ENCODE measurements at places on chromosomes 3 and 15.

DNA sequence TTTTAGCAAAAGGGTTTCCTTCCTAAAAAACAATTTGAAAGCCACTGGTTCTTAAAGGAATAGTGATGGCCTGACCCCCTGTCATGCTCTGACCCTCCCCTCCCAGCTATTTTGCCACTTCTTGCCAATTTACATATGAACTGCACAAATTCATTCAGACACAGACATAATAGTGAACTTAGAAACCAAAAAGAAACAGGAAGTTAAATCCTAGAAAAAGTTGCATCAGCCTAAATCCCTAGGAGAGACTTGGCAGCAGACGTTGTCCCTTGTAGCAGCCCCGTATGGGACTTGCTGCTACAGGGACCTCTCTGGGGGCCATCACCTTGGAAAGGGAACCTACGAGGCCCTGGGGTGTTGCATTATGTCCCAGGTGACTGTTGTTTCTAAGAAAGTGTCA is 14.3 kb upstream of the PDE8A start:
- no peak for DNase-seq

DNA sequence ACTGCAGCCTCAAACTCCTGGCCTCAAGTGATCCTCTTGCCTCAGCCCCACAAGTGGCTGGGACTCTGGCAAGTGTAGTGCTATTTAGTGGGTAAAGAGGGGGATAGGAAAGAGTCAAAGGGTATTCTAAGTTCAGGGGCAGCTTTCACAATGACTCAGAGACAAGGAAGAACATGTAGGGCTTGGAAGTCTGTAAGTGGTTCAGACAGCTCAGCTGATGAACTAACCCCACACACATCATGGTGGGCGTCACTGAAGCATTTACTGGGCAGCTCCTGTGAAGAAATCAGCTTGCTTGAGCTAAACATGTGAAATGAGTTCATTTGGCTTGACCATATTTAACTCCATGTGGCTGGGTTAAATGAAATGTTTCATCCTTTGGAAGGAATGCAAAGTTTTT is 34.6 kb upstream of the THSD4 start:
- DNase-seq: no peak

DNA sequence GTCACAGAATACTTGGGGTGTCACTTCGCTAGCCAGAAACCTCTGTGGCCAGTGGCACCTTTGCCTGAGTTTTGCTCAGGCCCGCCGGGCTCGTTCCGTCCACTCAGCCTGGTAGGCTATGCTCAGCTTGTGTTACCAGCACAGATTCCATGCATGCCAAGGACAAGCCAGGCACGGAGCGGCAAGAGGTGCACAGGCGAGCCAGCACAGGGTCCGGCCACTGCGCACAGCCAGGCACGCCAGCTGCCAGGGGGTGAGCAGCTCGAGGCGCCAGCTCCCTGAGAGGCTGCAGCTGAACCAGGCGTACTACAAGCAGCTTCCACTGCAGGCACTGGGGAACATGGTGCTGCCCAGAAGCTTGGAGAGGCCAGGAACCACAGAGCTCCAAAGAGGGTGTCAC is 14.7 kb downstream of the PCYT1A start:
- DNase-seq: no peak

- no peak for DNase-seq
Measured at GRCh38 chr3:35871009-35871408, 231.7 kb downstream of the ARPP21 start.

DNA sequence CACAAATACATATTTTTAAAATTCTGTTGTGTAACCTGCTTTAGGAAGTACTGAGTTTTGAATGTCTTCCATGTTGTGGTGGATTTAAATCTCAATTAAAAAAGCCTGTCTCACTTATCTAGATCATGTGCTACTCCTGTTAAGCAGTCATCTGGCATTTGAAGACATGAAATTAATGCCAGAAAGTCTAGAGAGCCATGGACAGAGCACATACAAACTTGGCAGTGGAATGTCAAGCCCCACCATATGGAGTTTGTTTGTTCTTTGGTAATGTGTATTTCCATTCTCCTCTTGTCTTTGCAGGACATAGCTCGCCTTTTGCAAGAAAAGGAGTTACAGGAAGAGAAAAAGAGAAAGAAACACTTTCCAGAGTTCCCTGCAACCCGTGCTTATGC is 39.3 kb upstream of the UTS2B start:
- DNase-seq: no peak

DNA sequence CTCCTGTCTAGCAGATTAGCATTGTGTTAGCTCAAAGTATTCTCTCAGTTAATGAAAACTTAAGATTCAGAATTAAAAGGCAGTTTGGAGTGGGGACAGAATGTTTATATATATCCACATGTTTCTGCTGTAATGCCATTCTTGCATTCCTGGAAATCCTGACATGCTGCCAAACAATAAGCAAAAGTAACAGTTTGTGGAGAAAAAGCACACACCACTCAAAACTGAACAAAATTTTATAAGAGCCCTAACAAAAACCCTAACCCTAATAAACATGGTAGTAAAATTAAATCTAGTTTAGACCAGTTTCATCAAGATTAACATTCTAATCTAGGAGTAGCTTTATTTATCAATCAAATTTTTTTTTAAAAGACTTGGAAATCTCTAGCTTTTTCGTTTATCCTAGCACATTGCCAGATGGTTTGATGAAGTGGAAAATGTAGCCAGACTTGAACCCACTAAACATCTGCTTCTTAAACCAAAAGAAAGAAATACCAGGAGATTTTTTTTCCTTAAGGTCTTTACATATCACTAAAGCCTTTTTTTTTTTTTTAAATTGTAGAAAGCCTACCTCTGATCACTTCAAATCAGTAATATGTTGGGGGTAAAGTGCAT is 3.7 kb downstream of the TCAIM start:
- no peak for DNase-seq

GRCh38 chr3:33385423-33385822 is 54.8 kb downstream of the UBP1 start:
- DNase-seq: no peak

DNA sequence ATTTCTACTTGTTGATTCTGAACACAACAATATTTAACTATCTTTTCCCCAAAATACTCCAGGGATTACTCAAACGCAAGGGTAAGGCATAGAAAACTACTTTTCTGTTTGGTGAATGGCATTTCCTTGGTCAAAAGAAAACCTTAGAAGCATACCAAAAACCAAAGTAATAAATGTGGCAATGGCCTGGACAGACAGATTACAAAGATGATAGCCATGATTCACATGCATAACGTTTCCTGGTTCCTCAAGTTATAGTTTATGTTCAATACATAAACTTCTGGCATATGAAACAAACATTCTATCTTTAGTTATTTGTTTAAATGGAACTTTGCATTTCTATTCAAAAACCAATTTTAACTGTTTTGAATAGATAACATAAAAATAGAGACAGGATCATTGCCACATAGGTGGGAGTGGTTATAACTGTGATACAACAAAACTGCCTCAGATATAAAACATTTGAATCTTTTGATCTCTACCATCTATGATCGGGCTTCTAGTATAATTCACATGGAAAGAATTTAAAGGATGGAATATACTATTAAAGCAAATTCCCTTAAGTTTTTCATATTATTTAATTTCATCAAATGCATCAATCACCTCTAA is 32.1 kb downstream of the FOXP1 start:
- no peak for DNase-seq

GRCh38 chr15:66951531-66952320 is 113.7 kb upstream of the SMAD3 start:
- no peak for DNase-seq

DNA sequence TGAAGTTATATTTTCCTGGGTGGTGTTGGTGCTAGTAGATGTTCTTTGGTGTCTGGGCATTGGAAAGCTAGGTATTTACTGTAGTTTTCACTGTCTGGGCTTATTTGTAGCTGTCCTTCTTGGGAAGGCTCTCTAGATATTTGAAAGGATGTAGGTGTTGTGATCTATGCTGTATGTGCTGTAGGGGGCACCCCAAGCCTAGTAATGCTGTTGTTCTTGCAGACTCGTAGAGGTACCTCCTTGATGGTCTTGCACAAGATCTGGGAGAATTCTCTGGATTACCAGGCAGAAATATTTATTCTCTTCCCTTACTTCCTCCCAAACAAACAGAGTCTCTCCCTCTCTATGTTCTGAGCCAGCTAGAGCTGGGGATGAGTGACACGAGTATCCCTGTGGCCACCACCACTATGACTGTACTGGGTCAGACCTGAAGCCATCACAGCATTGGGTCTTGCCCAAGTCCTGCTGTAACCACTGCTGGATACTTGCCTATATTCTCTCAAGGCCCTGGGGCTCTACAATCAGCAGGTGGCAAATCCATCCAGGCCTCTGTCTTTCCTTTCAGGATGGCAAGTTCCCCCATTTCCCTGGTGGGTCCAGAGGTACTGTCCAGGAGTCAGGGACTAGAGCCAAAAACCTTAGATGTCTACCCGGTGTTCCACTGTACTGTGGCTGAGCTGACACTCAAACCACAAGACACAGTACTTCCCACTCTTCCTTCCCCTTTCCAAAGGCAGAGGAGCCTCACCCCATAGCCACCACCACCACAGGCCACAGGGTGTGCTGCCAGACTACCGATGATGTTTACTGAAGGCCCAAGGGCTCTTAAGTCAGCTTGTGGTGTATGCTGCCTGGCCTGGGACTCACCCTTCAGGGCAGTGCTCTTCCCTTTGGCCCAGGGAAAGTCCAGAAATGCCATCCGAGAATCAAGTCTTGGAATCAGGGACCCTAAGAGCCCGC is 195.2 kb upstream of the DPPA4 start:
- DNase-seq: no peak

- no peak for DNase-seq
Measured at GRCh38 chr15:59687836-59688235, 1.3 kb downstream of the BNIP2 start.

- no peak for DNase-seq
Measured at GRCh38 chr3:81868597-81868996, 107.2 kb upstream of the GBE1 start.

- no peak for DNase-seq
Measured at GRCh38 chr3:71251156-71251775, 332.3 kb downstream of the FOXP1 start.

GRCh38 chr3:192858849-192859585 is 58.6 kb downstream of the MB21D2 start:
- no peak for DNase-seq

- no peak for DNase-seq
Measured at GRCh38 chr15:64501396-64501715, 41.0 kb downstream of the ZNF609 start.

DNA sequence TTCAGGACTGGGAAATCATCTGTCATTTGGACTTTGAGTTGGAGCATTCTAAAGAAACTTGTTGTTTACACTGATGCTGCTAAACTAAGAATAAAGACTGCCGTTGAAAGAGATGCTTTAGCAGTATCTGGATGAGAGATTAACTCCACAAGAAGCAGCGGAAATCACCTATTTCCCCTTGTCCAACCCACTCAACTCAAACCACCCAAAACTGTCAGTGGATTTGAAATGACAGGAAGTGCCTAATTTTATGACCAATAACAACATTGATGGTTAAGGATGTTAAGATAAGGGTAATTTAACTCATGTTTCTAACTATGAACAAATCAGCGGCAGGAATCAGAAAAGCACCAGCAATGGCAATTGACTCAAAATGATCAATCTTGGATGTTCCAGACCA is 110.8 kb upstream of the NR2F2 start:
- no peak for DNase-seq

DNA sequence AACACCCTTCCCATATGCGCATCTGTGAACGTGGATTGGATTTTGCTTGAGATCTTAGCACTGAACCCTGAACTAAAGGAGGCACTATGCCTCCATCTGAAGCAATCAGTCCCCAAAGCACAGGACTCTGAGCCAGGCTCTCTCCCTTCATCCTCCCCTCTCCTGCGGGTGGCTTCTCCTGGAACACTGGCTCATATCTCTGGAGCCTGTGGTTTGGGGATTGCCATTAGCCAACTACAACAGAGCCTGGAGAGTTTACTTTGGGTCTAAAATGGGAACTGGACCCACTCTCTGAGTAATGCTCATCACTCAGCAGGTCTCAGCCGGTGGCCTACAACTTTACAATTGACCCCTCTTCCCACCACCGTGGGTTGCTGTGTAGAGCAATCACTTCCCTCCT is 190.8 kb upstream of the HES1 start:
- no peak for DNase-seq

DNA sequence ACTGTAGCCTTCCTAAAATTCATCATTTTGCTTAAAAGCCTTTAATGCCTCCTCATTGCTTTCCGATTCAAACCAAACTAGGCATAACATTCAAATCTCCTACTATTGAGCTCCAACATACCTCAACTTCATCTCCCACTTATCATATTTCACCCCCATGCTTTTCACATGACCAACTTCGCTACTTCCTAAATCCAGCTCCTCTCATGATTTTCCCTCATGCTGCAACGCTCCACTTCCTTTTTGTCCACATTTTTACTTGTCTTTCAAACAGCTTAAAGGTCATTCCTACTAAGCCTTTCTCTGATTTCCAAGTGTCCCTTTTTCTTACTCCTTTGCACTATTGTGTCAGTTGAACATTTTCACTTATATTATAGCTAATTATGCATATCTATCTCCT is 20.3 kb upstream of the ANXA2 start:
- no peak for DNase-seq

- DNase-seq: no peak
Measured at GRCh38 chr3:97705764-97706163, 58.8 kb upstream of the ARL6 start.

- DNase-seq: no peak
Measured at GRCh38 chr3:48140936-48141603, 47.1 kb downstream of the CDC25A start.

DNA sequence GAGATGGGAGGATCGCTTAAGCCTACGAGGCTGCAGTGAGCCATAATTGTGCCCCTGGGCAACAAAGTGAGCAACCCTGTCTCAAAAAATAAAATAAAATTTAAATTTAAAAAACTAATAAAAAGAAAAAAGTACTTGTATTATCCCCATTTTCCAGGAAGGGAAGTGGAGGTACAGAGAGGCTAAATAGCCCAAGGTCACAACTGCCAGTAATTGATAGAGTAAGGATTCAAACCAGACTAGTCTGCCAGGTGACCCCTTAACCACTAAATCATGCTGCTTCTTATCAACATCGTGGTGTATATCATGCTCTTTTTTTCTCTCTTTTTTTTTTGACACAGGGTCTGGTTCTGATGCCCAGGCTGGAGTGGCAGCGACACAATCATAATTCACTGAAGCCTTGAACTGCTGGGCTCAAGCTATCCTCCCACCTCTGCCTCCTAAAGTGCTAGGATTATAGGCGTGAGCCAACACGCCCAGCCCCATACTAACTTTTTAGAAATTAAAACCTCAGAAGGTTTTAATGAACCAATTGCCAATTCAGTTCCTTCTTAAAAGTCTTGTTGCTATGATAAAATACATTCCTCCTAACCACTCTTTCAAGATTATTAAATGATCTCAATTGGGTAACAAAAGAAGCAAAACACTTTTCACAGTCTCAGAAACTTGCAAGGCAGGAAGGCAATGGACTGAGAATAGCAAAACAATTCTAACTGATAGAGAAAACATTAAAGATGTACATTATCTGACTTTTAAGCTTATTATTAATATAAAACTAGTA is 30.5 kb downstream of the HERC1 start:
- DNase-seq: no peak

GRCh38 chr15:45101749-45102148 is 12.2 kb downstream of the DUOX2 start:
- no peak for DNase-seq
